ENCODE measurements at places on chromosomes 5 and 9.

DNA sequence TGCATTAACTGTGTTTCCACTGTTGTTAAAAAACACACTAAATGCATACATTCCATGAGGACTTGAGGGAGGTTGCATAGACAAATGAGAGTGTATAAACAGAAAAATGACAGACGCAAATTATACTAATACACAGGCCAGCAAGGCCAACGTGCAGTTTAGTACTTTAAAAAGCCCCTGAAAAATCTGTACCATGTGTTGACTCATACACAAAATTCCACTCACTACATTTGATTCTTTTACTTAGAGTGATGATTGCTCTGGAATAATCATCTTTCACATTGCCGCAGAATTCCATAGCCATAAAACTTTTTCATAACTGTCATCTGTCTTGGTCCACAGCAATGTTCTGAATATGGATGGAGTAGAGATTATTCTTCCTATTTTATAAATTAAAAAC, 215.7 kb downstream of the FAM114A2 start:
- DNase-seq, result no peak

DNA sequence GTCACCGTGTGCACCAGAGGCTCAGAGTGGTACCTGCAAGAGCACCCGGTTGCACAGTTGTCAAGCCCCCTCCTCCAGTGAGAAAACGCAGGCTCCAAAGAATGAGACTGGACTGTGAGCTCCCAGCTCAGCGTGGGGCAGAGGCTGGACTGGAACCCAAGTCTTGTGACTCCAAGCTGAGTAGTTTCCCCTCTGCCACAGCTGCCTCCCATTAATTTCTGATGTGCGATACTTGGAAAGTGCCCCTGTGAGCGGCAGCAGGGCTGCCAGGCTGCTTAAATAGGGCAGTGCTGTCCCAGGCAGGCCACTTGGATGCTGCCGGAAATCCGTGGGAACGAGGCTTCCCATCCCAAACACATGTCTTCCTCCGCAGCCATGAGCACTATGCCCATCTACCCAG, 62.2 kb upstream of the ANGPTL2 start:
- DNase-seq, result no peak

DNA sequence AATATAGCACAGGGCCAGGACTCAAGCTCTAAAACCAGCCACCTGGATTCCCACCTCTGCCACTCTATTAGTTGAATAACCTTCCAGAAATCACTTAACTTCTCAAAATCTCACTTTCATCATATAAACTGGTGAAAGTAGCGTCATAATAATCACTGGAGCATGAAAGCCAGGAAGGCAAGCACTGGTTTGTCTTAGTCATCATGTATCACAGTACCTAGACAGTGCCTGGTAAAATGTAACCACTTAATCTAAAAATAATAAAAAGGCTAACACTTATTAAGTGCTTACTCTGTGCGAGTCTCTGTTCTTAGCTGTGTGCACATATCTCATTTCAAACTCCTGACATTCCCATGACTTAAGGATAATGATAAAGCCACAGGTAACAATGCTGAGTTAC, 109.4 kb downstream of the ASTN2 start:
- no peak for DNase-seq

GRCh38 chr5:111142932-111143331, 50.8 kb downstream of the WDR36 start:
- DNase-seq, result peak; percentile 12

- no peak for DNase-seq
Observed at GRCh38 chr9:73853549-73853948, 643.6 kb upstream of the RORB start.

DNA sequence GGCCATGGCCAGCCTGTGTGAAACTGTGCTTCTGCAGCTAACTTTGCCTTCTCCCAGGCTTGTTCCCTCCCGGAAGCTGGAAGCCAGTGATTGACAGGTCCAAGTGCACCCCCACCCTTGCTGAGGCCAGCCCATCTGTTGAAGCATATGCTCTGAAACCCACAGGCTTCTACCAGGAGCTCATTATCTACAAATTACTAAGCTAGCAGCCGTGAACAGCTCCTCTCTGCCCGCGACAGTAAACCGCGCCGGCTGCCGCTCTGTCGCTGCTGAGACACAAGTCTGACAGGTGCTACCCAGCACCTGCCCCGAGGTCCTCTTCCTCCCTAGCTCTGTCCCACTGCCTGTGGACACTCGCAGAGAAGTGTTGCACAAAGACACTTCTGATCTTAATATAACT, 490.9 kb downstream of the GADD45G start:
- no peak for DNase-seq

DNA sequence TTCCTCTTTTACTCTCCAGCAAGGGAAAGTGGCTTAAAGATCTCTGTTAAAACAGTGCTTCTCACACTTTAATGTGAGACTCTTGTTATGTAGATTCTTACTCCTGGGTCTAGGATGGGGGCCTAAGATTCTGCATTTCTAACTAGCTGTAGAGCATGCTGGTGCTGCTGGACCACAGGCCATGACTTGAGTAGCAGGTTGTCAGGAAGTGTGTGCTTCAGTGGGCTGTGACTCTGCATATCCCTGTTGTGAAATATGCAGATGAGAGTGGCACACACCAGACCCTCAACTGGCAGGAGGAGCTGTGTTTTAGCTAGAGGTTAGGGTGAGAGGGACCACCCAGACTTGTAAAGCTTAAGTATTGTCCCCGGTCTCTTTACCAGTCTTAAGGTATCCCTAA, 191.1 kb upstream of the DMRT1 start:
- DNase-seq, result no peak

DNA sequence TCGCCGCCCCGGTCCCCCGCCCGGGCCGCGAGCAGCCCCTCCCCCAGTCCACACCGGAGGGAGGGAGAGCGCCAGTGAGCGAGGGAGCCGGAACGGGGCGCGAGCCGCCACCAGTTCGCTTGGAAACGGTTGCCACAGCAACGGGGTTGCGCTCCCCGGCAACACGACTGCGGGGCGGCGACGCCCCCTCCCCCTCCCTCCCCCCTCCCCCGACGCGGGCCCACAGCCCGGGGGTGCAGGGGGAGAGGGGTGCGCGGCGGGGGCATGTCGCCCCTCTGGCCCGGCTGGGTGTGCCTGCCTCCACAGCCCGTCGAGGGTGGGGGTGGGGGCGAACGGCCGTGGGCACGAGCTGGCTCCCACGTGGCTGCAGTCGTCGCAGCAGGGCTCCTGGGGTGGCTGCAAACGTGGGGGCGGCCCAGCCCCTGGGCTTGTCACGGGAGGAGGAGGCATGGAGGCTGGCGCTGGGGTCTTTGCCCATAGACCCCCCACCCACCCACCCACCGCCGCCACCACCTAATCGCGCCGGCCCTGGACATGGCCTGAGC, 524 bp downstream of the PRR7 start:
- no peak for DNase-seq

- no peak for DNase-seq
Observed at GRCh38 chr5:129049126-129049799, 45.3 kb upstream of the ISOC1 start.

GRCh38 chr5:109102096-109102690, 307.6 kb downstream of the PJA2 start:
- DNase-seq, result peak; percentile 27

DNA sequence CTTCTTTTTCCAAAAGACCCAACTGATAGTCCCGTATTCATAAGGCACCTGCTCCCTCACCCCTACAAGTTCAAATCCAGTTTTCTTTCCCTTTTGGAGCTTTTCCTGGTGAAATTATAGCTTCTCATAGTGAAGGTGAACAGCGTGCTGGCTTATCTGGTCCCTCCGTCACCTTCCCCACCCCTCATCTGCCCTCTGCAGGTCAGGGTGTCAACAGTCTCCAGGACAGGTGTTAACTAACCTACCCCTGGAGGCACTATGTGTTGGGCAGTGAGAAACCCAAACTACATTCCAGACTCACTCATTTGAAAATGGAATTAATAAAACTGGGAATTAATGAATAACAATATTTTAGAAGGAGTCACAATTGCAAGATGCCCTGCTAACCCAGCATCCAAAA, 109.0 kb upstream of the TAS2R1 start:
- no peak for DNase-seq

DNA sequence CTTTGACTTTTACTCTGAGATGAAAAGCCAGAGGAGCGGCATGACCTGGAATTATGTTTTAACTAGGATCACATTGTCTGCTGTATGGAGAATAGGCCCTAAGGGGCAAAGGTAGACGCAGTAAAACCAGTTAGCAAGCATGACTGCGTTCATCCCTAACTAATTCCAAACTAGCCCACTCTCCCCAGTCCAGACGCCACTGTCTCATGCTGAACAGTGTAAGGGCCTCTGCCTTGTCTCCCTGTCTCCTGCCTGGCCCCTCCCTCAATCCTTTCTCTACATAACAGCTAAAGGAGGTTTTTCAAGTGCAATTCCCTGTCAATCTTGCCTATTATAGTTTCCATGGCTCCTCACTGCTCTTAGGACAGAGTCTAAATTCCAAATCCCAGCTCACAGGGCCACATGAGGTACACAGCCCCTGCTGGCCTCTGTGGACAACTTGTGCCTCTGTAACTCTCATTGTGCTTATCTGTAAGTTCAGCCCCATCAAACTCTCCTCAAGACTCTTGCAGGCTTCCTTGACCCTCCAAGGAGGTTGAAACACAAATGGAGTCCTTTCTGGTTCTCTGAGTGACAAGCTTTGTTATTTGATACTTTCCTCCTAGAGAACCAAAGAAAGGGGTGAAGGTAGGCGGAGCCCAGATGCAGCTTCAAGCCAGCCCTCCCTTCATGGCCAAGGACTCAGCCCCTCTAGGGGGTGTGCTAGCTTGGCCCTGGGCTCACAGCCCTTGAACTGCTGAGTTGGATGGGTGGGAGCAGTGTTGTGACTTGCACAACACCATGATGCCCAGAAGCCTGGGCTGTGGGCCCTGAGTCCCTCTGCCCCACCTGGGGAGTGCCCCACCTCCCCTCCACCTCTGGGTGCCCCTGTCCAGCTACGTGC, 16.0 kb upstream of the SLC22A4 start:
- DNase-seq, result no peak
